ENCODE measurements at places on chromosomes 11 and 22.
A peak's percentile ranks its signal among the peaks of the same experiment; 100 is the strongest.

- DNase-seq: no peak
These were observed 35.7 kb downstream of the SREBF2 start for GRCh38 chr22:41868556-41868955.

DNA sequence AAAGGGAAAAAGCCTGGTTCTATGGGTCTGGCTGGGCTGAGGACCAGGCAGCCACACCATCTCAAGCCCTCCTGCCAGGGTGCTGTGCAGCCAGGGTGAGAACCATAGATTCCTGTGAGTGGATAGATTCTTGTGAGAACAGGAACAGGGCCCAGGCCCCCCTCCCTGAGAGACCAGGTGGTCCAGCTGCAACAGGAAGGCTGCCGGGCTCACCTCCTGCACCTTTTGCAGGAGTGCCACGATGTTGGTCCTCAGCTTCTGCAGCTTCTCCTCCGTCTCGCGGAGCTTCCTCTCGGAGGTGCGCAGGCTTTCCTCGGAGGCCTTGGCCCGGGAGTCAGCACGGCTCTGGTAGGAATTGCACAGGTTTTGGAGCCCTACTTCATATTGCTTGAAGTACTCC lies 40.8 kb downstream of the MORC2 start:
- no peak for DNase-seq

DNA sequence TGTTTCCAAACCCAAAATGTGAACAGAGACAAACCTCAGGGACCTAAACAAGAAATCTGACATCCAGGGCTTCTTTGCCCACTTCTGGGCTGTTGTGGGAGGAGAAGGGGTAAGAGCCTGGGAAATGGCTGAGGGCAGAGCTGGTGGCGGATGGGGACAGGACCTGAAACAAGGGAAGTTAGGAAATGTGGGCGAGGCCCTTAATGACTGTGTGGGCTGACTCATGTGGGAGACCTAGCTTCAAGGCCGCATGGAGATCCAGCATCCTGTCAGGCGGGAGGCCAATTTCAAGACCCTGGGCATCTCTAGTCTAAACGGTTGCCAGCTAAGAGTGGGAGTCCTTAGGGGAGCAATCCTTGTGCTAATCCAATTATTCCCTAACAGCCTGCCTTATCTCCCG lies 2.1 kb upstream of the OAF start:
- DNase-seq: no peak

DNA sequence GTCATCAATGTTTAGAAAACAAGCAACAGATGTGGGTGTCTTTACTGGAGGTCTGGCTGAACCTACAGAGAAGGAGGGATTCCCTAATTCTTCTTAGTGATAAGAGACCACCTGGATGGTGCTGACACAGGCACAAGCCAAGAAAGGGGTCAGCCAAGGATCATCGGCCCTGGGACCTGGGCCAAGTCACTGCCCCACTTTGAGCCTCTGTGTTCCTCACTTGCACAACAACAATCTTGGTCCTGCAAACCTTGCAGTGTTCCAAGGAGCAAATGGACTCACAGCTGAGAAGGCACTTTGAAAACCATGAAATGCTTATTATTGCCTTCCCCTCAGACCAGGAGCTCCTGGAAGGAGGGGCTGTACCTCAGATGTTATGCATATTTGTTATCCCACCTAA lies 7.0 kb upstream of the KCNE3 start:
- DNase-seq: no peak

- no peak for DNase-seq
These were observed 8.3 kb downstream of the ATP5MGL start for GRCh38 chr22:42632096-42632495.

- DNase-seq: peak; percentile 76
These were observed 141.2 kb upstream of the TIMP3 start for GRCh38 chr22:32660292-32660691.

- no peak for DNase-seq
These were observed 65.5 kb upstream of the IGLL5 start for GRCh38 chr22:22822106-22822505.

- DNase-seq: no peak
These were observed 58.8 kb downstream of the ARHGAP8 start for GRCh38 chr22:44811141-44811540.

DNA sequence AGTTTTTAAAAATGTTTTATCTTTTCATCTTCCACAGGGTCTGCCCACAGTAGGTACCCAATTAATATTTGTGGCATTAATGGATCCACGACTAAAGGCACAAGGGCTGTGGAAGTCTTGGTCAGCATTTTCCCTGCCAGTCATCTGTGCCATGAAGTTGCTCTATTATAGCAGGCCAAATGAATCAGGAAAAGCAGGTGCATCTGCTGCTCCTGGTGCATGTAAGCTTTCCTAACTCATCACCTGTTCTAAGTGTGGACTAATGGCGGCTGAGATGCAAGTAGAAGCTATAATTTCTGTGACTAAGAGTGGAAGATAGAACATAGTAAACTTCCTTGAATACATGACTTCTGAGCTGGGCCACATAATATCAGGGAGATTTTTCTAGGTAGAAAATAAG lies 182.5 kb upstream of the TENM4 start:
- no peak for DNase-seq

- DNase-seq: no peak
These were observed 3.2 kb downstream of the EHF start for GRCh38 chr11:34624069-34624468.

DNA sequence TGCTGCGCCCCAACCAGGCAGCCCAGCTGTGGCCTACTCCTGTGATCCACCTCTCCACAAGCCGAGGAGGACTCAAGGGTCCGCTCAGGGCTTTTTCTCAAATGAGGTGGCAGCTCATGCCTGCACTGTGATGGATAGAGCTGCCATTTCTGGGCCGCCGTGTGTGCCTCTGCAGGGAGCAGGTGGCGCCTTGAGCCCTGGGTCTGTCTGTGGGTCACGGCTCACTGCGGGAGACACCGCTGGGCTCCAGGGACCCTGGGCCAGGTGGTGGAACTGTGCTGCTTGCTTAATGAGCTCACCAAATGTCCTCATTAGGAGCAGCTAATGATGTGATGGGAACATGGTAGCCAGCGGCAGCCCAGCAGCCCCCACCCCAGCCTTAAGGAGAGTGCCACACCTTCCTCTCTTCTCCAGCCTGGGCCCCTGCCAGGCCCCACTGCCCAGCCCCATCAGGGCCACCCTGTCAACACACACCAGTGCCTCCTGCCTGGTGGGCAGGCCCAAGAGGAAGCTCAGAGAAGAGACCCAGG lies 50.8 kb downstream of the DHCR7 start:
- no peak for DNase-seq

- no peak for DNase-seq
These were observed 100.3 kb downstream of the RBFOX2 start for GRCh38 chr22:35928285-35928798.

GRCh38 chr11:74992852-74993251 lies 4.1 kb downstream of the NEU3 start:
- DNase-seq: no peak

DNA sequence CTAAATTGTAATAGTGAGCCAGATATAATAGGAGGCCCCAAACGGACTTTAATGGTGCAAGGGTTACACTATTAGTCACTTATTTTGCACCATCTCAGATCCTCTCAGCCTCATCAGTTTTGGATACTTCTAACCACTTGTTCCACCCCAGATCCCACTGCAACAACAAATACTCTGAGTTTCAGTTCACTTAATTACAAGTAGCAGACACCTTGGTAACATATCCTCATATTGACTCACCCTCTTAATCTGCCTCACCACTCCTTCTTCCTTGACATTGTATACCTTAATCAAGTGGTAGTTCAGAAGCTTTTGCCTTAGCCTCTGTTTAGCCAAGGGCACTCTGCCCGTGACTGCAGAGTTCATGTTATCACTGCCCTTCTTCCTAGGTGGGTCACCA lies 256.1 kb upstream of the UBASH3B start:
- no peak for DNase-seq

- no peak for DNase-seq
These were observed 87.8 kb downstream of the MYEOV start for GRCh38 chr11:69381681-69382130.

DNA sequence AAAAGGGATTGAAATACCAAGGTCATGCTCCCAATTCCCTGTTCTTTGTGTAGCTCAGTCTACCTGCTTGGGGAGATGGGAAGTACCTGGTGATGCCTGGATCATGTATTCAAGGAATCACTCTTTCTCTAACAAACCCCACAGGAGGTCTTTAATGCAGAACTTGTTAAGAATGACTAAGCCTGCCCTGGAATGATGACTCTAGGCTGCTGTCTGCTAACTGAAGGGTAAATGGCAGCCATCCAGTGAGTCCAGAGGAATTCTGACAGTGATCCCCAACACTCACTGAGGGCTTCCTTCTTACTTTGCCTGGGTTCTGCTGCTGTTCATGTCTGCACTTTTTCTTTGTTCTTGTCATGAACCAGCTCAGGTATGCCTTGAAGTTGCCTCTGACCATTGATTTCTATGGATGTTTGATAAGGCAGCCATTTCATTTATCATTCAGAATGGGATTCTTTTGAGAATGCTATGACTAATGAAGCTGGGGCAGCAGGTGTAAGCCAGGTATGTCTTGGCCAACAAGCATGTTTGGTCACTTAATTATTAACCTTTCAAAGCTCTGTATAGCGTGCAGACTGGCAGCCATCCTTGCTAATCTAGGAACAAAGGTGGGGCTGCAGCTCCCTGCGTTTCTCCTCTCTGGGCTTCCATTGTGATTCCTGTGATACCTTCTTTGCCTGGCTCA lies 11.4 kb downstream of the PRSS23 start:
- DNase-seq: no peak

GRCh38 chr11:114166897-114167323 lies 107.4 kb downstream of the ZBTB16 start:
- no peak for DNase-seq

DNA sequence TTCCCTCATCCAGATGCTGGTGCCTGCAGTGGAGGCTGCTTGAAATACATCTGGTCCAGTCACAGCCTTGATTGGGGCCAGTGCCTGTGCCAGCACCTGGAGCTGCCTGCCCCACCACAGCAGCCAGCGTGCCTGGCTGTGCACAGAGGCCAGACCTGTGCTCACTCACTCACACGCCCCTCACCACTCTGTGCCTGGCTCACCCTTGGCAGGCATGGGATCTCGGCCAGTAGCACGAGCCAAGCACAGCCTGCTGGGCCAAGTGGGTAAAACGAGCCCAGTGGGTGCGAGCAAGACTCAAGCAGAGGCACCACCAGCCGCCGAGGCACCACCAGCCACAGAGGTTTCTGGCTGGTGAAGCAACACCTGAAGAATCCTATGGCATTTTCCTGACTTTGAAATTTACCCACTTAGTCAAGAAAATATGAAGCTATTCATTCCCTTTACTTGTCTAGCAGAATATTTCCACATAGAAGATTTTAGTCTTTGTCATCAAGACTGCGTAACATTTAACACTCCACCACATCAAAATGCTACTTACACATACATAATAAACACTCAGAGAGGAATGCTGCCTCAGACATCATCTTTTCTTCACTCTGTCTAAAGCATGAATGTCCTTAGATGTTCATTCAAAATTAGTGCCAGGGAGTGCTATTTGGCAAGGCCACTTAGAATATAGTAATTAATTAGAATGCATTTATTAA lies 424.3 kb upstream of the FAT3 start:
- no peak for DNase-seq

DNA sequence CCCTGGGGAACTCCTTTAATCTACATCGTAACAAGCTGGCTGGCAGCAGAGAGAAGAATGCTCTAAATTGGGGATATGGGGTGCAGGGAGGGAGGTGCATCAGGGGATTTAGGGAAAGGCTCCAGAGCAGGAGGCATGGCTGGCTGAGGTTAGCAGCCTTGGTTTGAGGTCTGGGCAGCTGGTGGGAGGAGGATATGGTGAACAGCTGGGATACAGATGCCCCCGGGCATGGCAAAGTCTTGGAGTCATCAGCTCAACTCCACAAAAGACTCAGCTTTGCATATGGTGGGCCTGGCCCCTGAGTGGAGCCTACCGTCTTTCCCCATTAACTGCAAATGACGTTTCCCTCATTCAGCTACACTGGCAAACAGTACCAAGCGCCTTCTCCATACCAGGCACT lies 5.4 kb downstream of the FAM83F start:
- DNase-seq: no peak

DNA sequence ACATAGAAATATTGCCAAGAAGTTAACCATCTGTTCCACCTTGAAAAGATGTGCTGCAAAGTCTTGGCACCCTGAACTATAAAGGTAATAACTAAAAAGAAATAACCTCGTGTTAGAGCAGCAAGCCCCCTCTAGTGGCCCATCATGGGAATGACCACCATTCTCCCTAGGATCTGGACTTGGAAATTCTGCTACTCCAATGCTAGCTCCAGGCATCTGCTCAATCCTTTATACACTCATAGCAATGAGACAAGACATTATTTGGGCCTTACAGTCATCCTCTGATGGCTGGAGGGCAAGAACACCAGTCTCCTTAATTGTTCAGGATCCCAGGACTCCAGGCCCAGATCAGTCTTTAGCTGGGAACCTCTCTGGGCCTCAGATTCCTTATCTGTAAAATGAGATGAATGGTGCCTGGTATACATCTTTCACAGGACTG lies 76.0 kb downstream of the CWC15 start:
- DNase-seq: peak; percentile 43

- DNase-seq: no peak
These were observed 12.3 kb downstream of the EIF4ENIF1 start for GRCh38 chr22:31477329-31477728.

DNA sequence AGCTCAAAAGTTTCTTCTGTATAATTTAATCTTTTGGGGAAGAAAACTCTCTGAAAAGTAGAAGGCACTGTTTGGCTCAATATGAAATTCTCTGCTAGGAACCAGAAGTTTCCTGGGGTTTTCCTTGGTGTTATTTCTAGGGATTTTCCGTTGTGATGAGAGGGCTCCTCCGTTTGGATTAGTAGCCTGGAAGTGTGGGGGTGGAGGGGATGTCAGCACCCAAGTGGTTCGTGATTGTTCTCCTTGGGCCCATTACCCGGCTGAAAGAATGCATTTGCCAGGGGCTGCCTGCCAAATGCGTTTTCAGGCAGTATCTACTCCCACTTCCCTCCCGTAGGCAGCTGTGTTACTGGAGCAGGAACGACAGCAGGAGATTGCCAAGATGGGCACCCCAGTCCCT lies 4.3 kb downstream of the SF3B2 start:
- no peak for DNase-seq

- DNase-seq: no peak
These were observed 67.4 kb downstream of the SWAP70 start for GRCh38 chr11:9731256-9731655.

DNA sequence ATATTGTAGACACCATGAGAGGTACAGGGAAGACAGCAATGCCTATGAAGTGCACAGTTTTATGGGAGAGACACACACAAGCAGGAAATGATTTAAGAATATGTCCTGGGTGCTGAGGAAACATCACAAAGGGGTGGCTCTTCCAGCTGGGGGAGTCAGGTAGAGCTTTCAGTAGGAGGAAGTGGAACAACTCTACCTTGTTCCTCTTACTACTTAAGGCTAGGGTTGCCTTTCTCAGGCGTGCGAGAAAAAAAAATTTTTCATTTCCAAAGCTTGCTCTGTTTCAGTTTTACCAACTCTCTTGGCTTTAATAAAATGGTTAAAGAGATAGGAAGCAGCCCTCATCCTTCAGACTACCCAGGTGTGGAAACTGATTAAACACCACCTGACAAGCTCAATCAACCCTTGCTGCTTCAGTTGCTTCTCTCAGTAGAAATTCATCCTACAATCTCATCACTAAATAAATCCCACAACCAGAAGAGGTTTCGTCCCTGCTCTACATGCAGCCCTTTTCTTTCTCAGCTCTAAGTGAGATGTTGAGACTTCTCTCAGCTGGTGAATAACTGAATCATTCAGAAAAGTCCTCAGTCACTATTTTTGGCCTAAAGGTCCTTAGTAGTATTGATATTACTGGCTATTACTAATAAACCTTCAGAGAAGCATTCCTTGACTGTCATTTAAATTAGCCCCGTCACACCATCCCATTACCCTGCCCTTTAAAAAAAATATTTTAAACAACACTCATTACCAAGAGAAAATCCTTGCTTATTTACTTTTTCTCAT lies 5.9 kb downstream of the ABTB2 start:
- no peak for DNase-seq

Measured in DND-41 (cell line).